ENCODE measurements at places on chromosomes 2 and 18.
A peak's percentile ranks its signal among the peaks of the same experiment; 100 is the strongest.

GRCh38 chr2:152083202-152083875 lies 15.5 kb downstream of the CACNB4 start:
- DNase-seq = no peak

DNA sequence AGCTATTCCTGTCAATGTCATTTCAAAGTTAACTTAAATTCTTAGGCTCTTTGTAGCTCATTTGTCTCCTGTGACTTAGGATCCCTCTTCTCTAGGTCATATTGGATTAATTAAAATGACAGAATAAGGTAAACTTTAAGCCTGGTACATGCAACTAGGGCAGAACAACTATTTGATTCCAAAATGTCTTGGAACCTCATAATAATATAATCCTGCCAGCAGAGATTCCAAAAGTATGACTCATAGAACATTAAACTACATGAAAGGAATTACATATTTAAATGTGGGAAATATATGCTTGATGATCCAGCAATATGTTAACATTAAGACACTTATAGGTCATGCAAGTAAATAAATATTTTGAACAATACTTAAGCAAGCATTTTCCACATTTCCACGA lies 63.3 kb downstream of the COL3A1 start:
- no peak for DNase-seq

- DNase-seq = no peak
Observed at GRCh38 chr18:39705362-39705761, 2139.8 kb upstream of the CELF4 start.

DNA sequence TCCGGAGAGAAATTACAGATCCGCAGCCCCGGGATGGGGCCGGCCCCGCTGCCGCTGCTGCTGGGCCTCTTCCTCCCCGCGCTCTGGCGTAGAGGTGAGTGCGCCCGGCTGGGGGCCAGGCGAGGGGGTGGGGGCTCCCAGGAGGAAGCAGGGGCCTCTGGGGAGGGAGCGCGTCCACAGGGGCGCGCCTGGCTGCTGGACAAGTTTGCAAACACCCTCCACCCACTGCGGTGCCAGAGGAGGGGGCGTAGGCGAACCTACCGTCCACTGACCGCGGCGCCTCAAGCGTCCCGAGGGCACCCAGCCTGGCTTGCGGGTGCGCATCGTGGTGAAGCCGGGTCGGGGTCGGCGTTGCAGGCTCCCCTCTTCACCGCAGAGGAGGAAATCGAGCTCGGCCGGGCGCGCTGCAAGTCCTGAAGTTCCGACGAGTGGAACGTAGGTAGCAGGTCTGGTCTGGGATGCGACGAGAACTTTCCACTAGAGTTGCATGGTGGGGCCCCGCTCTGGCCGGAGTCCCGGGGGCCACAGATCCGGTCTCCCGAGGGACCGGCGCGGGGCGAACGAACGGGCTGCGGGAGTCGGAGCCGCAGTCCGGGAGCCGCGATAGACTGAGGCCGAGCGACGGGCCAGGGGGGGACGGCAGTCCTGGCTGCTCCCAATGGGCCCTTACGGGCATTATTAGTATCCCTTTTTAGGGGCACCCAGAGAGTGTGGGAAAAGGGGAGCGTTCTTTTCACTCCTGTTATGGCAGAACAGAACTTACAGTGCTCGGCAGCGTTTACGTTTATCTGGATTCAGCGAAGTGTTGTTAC lies 502 bp downstream of the MERTK start:
- DNase-seq = peak; percentile 22

- DNase-seq = no peak
Observed at GRCh38 chr2:144159240-144159639, 360.7 kb downstream of the ZEB2 start.

DNA sequence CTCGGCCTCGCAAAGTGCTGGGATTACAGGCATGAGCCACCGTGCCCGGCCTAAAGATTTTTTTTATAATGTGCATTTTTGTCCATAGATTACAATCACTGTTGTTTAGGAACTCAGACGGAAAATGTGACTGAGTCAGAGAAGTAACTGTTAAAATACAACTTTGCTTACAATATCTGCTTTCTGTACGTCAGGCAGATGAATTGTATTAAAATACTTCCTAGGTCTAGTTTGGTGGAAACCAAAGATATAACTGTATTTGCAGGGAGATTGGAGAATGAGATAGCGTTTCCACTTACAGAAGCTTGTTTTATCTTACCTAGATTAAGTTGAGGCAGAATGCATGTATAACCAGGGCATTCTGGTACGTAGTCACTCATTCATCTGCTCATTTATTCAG lies 36.7 kb downstream of the ASAP2 start:
- DNase-seq = no peak

DNA sequence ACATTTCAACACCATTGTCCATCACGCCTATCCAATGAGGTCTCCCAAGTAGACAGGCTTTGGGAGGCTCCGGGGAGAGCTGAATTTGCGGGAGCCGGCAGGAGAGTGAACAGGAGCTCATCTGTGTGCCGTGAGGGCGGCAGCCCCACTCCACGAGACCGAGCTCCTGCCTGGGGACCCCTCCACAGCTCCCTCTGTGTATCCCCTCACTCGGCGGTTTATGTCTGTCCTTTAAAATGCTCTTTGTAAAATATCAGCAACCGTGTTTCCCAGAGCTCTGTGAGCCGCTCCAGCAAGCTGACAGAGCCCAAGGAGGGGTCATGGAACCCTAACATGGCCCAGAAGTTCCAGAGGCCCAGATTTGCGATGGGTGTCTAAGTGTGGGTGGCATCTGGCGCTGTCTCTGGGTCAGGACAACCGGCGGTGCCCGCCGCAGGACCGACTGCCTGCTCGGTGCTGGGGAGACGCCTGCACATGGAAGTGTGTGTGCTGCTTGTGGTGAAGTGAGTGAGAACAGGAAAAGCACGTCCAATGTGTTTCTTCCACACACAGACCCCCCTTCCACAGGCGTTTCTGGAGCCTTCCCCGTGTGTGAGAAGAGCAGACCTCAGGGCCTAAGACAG lies 34.8 kb downstream of the SLC66A2 start:
- no peak for DNase-seq

GRCh38 chr2:20838016-20838415 lies 15.1 kb upstream of the LDAH start:
- no peak for DNase-seq

DNA sequence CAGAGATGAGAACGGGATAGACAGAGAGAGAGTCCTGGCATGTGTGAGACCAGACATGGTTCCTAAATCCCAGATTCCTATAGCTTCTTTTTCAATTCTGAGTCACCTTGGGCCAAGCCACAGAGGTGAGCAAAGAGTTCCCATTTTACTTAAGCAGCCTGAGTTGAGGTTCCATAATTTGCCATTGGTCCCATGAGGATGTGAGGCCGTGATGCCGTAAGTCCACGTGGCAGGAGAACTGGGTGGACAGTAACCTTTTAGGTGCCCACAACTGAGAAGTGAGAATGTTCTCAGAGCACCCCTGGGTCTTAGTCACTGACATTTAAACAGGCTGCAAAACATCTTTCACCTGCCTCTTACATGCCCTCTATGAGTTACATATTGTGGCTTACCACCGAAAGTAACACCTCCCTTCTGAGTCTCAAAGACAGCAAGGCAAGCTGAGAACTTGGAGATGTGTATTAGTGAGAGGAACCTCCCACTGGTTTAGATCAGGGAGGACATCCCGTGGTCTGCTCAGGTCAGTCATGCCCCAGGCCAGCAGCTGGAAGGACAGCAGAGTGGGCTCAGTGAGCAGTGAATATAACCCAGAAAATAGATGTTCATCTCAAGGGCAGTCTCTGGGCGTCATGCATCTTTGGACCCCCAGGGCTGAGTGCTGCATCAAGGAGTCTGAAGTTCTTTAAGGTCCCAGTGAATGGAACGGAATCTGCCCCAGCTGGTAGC lies 127.9 kb upstream of the LGALSL start:
- DNase-seq = peak; percentile 46

- DNase-seq = no peak
Observed at GRCh38 chr2:28432362-28432761, 39.7 kb downstream of the FOSL2 start.

GRCh38 chr2:135775420-135775819 lies 33.8 kb downstream of the UBXN4 start:
- DNase-seq = no peak

DNA sequence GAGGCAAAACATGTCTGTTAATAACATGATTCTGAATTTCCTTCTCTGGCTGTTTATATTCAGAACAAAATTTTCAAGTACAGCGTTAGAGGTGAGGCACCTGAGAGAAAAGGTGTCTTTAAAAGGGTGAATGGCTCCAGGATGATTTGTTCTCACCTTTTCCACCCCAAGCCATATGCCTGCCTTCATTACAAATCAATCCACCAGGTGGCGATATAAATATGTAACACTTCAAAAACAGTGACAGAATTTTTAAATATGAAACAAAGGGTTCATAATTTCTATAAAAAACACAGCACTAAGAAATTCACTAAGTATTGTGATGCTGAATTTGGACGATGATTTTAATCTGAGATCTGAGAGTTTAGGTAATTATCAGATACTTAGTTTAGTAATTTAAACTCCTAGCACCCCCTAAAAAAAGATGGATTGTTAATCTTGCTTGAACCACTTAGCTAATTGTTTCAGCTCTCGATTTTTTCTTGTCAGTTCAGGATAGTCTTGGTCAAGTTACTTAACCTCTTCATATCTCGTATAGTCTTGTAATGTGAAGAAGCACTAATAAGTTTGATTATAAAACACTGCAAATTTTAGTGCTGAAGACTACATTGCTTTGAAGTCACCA lies 528.8 kb downstream of the CPS1 start:
- no peak for DNase-seq

GRCh38 chr2:145644820-145645302 lies 1124.9 kb upstream of the ZEB2 start:
- no peak for DNase-seq

- no peak for DNase-seq
Observed at GRCh38 chr2:200351815-200352214, 45.3 kb downstream of the SPATS2L start.

DNA sequence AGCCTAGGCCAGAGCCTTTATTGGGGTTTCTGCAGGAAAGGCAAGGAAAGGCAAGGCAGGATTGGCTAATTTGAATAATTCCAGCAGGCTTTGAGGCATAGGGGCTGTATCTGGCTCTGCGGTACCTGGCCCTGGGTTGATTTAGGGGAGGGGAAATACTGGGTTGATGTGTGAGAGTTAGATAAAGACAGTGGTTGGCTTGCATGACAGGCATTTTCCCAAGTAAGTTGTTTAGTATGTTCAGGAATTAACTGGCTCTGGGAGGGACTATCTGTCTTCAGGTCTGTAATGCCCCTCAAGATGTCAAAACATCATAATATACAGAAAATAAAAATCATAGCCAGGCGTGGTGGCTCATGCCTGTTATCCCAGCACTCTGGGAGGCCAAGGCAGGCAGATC lies 98.7 kb downstream of the UBR3 start:
- DNase-seq = no peak

DNA sequence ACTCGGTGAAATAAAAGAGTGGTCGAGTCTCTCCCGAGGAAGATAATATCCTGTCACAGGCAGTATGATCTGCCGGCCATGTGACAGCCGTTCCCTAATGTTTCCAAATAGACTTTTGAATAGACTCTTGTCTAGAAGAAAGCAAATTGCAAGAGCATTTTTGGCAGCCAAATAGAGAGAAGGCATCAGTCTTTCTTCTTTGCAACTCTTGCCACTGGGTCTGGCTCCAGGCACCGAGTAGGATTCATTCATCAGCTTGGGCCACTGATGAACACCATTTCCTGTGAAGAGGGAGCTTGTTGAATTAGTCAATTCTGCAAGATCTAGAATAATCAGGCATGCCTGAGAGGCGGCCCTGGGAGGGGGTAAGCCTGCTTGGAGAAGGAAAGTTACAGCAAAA lies 165.6 kb downstream of the KLHL29 start:
- no peak for DNase-seq

- DNase-seq = no peak
Observed at GRCh38 chr2:127039387-127040031, 67.4 kb downstream of the BIN1 start.

- no peak for DNase-seq
Observed at GRCh38 chr2:186534406-186534805, 48.3 kb downstream of the ZC3H15 start.

GRCh38 chr2:122856696-122857095 lies 1101.2 kb downstream of the TSN start:
- no peak for DNase-seq

GRCh38 chr2:20157193-20157891 lies 67.6 kb downstream of the SDC1 start:
- DNase-seq = no peak

DNA sequence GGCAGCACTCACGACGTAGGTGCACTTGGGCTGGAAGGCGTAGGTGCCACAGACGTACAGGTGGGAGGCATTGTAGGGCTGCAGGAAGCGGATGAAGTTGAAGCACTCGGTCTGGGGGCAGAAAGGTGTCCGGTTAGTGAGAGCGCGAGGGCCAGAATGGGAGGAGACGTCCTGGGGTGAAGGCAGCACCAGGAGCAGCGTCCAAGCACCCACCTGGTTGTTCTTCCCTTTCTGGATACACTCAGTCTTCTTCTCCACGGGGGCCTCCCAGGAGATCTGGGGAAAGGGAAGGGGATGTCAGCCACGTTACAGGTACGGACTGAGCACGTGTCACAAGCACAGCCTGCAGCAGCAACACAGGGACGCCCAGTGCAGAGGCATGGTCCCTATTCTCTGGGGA lies 4.2 kb downstream of the SEMA4C start:
- no peak for DNase-seq

- DNase-seq = no peak
Observed at GRCh38 chr2:231720292-231720986, 12.1 kb downstream of the PTMA start.

- DNase-seq = no peak
Observed at GRCh38 chr2:73013936-73014335, 57.6 kb downstream of the SFXN5 start.

DNA sequence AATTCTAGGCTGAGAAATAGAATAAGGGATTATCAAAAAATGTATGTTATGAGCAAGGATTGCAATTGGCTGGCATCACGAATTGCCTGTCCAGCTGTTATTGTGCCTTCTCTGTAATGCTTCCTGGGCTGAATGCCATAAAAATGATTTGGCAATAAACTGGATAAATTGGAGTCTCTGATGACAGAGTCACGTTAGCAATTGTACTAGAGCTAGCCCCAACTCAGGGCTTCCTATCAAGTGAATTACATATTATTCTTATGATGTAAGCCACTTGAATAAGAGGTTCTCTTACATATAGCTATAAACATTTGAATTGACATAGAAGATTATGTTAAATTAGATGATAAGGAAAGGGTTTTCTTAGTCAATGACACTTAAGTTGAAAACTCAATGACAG lies 607.5 kb upstream of the REG3G start:
- no peak for DNase-seq

- DNase-seq = no peak
Observed at GRCh38 chr2:168731616-168732015, 70.8 kb upstream of the NOSTRIN start.

- no peak for DNase-seq
Observed at GRCh38 chr2:108923736-108924579, 65.1 kb downstream of the EDAR start.

All from activated CD8-positive, alpha-beta memory T cell treated with anti-CD3 and anti-CD28 coated beads, Interleukin-2, amount 50 U/mL, for 4 hours (primary cell).